ENCODE measurements at places on chromosomes 7 and 10.

- no peak for DNase-seq
These were observed 36.3 kb downstream of the ABCB1 start for GRCh38 chr7:87564296-87564963.

DNA sequence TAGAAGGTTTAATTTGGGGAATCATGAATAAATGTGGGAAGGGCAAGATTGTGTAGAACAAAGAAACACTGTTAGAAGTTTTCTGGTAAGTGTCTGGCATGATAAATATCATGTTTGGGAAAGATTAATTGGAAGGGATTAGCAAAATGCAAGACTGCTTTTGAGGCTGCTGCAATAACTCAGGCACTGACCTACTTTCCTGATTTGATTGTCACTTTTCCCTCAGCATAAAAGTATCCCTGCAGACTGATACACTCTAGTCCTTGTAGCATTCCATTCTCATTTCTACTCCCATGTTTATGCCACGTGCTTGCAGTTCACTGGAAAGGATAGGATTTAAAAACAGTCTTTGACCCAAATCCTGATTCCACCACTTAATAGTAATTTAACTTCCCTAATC, 303.3 kb upstream of the SEMA3A start:
- no peak for DNase-seq

- no peak for DNase-seq
These were observed 591.9 kb upstream of the MGMT start for GRCh38 chr10:128875030-128875744.

GRCh38 chr7:42198296-42198695, 38.7 kb downstream of the GLI3 start:
- DNase-seq, result no peak

GRCh38 chr7:30080818-30081217, 52.6 kb downstream of the PLEKHA8 start:
- DNase-seq, result no peak

GRCh38 chr10:33478089-33478674, 143.7 kb upstream of the NRP1 start:
- DNase-seq, result no peak

- DNase-seq, result no peak
These were observed 185.5 kb downstream of the CAMK1D start for GRCh38 chr10:12534824-12535223.

DNA sequence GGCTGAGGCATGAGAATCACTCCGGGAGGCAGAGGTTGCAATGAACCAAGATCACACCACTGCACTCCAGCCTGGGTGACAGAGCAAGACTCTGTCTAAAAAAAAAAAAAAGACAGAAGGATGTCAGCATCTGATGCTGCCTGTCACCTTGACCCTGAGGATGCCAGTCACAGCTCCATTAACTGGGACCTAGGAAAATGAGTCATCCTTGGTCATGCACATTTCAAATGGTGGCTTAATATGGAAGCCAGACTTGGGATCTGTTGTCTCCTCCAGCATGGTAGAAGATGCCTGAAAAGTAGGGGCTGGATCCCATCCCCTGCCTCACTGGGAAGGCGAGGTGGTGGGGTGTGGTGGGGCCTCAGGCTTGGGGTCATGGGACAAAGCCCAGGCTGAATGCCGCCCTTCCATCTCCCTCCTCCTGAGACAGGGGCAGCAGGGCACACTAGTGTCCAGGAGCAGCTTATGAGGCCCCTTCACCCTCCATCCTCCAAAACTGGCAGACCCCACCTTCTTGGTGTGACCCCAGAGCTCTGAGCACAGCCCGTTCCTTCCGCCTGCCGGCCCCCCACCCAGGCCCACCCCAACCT, 1.3 kb downstream of the NOS3 start:
- no peak for DNase-seq

- DNase-seq, result no peak
These were observed 37.1 kb upstream of the HIBADH start for GRCh38 chr7:27699751-27700150.

DNA sequence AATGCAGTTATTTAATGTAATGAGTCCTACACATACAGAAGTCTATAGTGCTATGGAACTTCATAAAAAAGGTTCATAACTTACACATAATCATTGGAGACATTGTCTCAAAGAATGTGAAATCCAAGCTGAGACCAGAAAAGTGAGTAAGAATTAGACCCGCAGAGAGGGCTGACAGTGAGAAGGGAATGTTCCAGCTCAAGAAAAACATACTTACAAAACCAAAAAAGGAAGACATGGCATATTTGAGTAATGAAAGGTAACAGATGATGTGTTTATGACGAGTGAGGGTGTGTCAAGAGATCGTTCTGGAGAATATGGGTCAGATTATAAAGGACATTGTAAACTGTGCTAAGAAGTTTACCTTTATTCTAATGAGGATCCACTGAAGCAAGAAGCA, 566.5 kb downstream of the ATRNL1 start:
- DNase-seq, result no peak

- peak; percentile 4 for DNase-seq
These were observed 109.6 kb downstream of the WNT2 start for GRCh38 chr7:117212969-117213877.

- no peak for DNase-seq
These were observed 93.7 kb downstream of the SVOPL start for GRCh38 chr7:138607216-138608126.

GRCh38 chr7:24370541-24370940, 86.6 kb downstream of the NPY start:
- no peak for DNase-seq

- DNase-seq, result no peak
These were observed 225.2 kb upstream of the SH2B2 start for GRCh38 chr7:102061354-102061945.

DNA sequence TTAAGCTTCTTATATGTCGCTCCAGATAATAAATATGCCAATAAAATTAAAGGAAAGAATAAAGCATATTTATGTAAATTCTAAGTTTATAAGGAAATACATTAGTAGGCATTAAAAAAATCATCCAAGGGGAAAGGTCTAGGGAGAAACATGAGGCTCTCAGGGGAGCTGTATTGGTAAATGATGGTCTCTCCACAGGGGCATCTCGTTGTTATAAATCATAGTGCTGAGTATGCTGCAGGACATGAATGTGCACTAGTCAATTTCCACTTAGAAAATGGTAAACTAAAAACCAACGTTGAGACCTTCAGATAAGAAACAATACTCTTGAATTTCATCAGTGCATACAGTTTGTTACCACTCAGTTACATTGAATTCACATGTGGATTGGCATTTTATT, 194.0 kb upstream of the AHR start:
- no peak for DNase-seq

- DNase-seq, result no peak
These were observed 107.5 kb downstream of the ITGB8 start for GRCh38 chr7:20438248-20438647.

DNA sequence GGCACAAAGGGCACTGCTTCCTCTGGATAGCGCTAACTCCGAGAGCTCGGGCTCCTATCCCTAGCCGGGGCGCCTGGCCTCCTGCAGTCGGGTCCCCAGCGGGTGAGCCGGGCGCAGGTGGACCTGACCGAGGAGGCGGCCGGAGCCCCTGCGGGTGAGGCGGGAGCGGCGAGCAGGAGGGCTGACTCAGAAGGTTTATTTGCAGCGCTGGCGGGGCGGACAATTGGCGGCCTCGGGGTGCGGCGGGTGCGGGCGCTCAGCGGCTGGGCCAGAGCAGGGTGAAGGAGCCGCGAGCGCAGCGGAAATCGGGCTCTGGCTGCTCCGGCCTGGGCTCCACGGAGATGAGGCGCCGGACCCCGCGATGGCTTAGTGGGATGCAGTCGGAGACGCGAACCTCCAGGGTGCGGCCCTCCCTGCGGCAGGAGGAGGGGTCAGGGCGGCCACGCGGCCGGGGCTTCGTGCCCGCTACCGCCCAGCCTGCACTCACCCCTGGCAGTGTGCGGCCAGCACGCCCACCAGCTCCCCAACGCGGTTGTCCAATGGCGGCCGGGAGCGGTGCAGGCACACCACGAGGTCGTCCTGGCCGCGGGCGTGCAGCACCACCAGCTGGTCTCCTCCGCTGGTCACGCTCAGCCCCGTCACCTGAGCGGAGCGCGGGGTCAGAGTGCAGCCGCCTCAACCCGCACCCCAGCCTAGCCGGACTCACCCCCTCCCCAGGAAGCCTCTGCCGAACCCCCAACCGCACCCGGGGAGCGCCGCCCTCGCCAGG, 16.1 kb downstream of the MYO1G start:
- DNase-seq, result no peak

- DNase-seq, result no peak
These were observed 10.6 kb downstream of the DBF4 start for GRCh38 chr7:87886875-87887274.

GRCh38 chr7:49911909-49912308, 138.5 kb downstream of the VWC2 start:
- no peak for DNase-seq

DNA sequence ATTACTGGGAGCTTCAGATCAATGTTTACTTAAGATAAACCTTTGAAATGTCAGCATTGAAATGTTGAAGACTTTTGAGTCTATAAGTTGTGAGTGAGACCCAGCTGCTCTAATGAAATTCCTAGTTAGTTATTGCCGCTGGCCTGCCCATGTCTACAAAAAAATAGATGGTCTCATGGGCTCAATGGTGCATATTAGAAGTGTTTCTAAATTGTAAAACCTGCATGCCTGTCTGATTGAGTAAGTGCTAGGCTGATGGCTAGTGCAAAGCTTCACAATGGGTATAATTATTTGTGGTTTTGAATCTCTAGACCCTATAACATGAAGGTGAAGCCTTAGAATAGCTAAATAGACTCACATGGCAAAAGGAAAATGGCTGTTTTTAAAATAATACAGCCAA, 234.5 kb downstream of the SORCS3 start:
- no peak for DNase-seq

DNA sequence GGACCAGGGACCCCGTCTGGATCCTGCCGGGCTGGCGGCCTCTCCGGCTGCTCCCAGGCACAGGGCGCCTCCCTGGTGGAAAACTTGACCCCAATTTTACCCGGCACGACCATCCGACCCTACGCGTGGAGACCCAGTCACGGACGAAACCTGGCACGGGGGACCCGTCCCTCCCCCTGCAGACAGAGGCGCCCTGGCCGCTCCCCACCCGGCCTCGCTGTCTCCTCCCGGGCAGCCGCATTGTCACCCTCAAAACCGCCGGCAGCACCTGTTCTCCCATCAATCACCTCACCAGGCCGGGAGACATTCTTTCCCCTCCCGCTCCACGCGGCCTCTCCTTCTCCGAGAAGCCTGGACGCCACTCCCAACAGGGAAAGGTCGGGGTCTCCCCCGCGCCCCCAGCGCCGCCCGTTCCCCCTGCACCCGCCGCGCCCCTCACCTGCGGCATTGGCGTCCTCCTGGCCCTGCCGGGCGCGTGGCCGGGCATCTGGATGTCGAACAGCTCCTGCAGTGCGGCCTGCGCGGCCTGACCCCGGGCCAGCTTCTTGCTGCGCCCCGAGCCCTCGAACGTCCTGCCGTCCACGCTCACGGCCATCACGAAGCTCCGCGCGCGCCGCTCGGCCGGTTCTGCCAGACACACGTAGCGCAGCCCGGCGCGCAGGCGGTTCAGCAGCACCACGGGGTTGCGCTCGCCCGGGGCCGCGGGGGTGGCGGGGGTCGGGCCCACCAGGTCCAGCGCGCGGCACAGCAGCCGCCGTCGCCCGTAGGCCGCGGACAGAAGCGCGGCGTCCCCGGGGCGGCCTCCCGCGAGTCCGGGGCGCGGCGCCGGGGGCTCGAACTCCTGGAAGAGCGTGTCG, 306.6 kb downstream of the WDR37 start:
- DNase-seq, result no peak

GRCh38 chr10:3978761-3979160, 193.8 kb upstream of the KLF6 start:
- no peak for DNase-seq

GRCh38 chr7:142602183-142602582, 147.1 kb upstream of the PRSS1 start:
- no peak for DNase-seq

DNA sequence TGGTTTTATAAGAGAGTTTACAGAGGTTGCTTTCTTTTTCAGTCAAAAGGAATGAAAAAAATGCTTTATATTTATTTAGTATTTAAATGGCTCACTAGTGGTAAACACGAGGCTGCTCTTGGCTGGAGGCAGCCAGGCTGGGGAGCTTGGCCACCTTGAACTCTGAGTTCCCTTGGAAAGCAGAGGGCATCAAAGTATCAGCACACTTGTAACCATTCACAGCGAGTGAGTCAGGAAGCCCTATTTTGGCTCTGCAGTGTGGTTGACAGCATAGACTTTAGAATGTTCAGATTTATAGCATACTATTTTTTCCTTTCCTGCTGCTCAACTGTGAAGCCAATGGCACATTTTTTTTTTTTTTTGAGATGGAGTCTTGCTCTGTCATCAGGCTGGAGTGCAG, 51.6 kb downstream of the CYCS start:
- DNase-seq, result no peak

- DNase-seq, result no peak
These were observed 103.1 kb downstream of the PRKCQ start for GRCh38 chr10:6476989-6477388.

DNA sequence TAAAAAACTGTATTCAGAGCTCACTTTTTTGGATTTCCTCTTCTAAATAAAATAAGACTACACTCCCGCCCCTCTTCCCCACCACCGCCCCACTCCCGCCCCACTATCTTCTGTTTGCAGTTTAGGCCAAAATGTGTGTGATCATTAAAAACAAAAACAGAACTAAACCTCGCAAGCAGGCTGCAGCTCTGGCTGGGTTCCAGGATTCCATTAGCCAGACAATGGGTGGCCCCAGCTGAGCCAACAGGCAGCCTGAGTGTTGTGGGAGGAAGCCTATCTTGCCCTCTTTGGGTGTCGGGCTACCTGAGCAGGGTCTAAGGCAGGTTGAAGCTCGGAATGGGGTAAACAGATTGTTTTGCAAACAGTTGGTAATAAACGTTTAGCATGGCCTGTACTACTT, 41.7 kb downstream of the ARL4A start:
- no peak for DNase-seq

DNA sequence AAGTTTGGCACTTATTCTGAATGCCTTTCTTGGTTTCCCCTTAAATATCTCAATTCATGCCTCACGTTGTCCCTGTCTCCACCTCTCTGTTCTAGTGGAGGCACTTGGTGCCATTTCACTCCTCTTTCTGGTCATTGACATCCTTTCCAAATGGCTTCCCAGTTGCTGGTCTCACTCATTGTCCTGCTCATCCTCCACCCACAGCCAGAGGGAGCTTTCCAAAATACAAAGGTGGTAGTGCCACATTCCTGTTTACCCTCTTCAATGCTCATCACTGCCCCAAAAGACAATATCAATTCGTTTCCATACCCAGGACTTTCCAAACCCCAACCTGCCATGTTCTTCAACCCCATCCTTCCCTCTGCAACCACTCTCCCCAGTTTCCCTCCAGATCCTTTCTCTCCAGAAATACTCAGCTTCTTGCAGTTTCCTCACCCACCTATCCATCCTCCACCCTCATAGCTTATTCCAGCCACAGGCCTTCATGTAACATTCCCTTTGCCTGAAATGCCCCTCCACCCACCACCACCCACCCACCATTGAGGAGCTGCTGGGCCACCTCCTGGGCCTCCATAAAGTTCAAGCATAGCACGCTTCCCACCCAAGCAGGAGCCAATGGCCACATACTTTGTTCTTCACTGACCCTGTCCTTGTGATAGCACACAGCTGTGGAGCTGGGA, 63.1 kb upstream of the ADRB1 start:
- no peak for DNase-seq

- DNase-seq, result no peak
These were observed 24.8 kb upstream of the UNC5B start for GRCh38 chr10:71187600-71187999.

GRCh38 chr7:151008511-151009323, 15.6 kb downstream of the ATG9B start:
- peak; percentile 57 for DNase-seq

GRCh38 chr10:47287365-47287802, 12.6 kb upstream of the GDF10 start:
- DNase-seq, result no peak
